HCEC 1CT (cell line): ENCODE measurements at places on chromosomes 11 and 22.

DNA sequence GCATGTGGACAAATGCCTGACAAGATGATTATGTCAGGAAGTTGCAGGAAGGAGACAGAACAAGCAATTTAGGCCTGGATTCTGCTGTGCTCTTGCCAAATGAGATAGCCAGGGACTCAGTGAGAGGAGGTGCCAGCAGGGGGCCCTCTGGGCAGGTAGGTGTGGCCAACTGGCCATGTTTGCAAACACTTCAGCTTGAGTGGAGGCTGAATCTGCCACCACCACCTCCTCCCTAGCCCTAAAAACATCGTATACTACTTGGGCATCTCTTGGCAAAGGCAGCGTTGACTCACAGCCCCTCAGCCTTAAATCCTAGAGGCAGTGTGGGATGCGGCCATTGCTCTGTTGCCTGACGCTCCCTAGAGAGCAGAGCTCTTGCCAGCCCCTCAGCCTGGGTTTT is 95.1 kb upstream of the PLET1 start:
- DNase-seq = peak; percentile 44

DNA sequence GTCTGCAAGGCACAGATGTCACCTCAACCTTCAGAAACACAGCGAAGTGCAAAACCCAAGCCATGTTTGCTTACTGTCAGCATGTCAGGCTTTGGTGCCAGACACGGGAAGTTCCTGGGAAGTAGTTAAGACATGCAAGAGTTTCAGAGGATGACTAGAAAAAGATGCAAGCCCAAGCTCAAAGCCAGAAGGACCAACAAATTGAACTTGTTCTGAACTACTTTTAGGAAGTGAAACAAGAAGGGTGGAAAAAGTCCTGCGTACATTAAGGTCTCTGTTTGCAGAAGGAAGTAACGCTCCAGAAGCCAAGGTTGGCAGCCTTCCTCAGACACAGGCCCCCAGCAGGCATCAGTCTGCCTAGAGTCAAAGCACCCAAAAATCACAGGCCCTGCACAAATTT is 2.6 kb downstream of the AP1B1 start:
- no peak for DNase-seq

GRCh38 chr11:126061707-126062678 is 673 bp downstream of the CDON start:
- peak; percentile 16 for DNase-seq

GRCh38 chr22:22520667-22521602 is 865 bp upstream of the ZNF280A start:
- peak; percentile 8 for DNase-seq

DNA sequence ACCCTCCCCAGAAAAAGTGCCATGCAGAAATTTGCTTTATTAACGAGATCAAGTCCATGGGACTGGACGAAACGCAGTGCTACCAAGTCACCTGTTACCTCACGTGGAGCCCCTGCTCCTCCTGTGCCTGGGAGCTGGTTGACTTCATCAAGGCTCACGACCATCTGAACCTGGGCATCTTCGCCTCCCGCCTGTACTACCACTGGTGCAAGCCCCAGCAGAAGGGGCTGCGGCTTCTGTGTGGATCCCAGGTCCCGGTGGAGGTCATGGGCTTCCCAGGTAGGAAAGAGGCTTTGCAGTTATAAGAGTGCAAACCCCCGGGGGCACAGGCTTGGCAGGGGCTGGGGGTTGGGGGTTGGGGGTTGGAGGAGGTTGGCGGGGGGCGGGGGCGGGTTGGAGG is 4.2 kb downstream of the APOBEC3H start:
- no peak for DNase-seq

GRCh38 chr22:36075230-36075629 is 46.6 kb upstream of the RBFOX2 start:
- DNase-seq = no peak

DNA sequence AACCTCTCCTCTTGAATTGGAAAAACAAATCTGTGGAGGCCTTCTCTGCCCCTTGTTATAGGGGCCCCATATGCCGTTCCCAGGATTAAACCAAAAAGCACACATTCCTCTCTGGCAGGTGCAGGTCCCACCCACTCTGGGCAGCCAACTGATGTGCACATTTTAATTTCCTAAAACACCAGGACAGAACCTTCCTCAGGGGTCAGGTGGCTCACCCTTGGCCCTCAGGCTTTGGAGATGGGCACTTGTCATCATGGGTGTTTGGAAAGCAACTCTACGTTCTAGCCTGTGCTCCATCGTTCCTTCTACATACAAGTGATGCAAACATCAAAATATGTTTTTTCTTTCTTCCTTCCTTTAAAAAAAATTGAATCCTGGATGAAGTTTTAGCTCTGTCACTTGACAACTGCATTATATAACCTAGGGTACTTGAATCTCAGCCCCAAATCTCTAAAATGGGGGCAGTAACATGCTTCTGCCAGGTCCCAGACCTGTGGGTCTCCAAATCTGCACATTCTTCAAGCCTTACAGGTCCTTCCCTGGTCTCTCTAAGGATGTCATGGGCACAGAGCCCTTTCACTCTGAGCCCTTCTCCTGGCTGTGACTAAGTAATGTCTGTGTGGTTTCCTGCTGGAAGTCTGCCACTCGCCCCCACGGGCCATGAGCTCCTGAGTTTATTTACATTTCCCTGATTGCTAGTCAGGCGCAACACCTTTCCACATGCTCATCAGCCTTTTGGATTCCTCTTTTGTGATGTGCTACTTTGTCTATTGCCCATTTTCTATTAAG is 43.8 kb downstream of the KCNQ1OT1 start:
- no peak for DNase-seq

DNA sequence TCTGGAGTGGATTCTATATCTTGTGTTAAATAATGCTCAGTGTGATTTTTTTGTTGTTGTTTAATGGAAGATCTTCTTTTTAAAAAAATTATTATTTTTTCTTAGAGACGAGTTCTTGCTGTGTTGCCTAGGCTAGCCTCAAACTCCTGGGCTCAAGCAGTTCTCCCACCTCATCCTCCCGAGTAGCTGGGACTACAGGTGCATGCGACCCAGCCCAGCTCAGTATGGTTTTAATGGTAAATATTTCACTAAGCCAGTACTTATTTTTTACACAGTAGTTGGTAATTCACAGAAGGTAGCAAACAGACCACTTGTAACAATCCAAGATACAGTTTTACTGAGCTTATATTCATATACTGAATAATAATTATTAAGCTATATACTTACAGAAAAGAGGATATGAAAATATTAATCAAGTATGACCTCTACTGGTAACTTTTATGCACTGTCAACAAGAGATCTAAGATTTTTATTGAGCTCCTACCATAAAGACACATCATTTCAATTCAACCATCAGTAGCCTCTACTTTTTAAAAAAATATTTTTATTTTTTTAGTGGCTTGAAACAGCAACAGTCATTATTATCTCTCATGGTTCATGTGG is 6.1 kb upstream of the CD59 start:
- DNase-seq = peak; percentile 44

DNA sequence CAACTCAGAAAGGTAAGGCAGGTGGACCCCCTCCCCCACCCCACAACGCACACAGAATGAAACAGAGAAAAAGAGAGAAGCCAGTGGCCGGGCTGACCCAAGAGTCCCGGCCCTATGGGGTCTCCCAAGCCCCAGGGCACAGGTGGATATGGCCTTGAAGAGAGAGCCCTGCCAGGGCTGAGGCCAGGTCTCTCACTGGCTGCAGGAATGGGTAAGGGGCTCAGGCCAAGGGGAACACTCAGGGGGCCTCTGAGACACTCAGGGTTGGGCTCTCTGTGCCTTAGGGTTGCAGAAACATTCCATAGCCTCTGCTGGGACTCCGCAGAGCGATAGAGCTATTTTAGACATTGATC is 98.0 kb downstream of the PDE2A start:
- no peak for DNase-seq

DNA sequence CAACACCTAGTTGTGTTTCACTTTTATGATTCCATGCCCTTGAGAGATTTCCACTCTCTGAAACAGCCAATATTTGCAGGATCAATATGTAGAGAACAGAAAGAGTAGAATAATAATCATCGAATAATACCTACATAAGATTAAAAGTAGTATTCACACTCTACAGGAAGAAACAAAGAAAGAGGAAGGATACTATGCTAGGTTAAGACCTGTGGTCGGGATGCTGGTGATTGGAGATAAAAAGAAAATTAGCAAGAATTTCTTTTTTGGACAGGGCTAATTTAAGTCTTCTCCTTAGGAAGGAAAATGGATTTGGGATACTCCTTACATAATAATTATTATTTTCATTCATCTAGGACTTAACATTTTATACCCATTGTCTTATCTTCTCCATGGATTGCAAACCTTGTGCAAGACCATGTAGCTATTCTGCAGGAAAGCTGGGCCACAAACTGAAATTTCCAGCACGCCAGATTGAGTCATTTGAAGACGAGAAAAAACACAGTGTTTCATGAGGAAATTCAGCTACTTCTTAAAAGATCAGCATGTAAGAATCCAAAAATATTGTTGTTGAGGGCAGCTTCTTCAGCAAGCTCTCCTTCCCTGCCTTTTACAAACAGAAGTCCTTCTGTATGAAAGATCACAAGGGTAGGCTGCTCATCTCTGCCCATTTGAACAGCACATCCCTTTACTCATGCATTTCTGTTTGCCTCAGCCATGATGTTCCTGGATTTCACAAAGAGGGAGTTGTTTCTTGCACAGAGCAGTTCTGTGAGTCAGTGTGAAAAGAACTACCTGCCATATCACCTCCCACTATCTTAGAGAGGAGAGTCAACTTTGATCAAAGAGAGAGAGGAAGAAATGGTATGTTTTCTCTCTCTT is 90.7 kb downstream of the FAM76B start:
- no peak for DNase-seq

- no peak for DNase-seq
Observed at GRCh38 chr11:11439591-11439990, 86.5 kb upstream of the CSNK2A3 start.

- DNase-seq = no peak
Observed at GRCh38 chr11:13620063-13620462, 48.4 kb upstream of the FAR1 start.

DNA sequence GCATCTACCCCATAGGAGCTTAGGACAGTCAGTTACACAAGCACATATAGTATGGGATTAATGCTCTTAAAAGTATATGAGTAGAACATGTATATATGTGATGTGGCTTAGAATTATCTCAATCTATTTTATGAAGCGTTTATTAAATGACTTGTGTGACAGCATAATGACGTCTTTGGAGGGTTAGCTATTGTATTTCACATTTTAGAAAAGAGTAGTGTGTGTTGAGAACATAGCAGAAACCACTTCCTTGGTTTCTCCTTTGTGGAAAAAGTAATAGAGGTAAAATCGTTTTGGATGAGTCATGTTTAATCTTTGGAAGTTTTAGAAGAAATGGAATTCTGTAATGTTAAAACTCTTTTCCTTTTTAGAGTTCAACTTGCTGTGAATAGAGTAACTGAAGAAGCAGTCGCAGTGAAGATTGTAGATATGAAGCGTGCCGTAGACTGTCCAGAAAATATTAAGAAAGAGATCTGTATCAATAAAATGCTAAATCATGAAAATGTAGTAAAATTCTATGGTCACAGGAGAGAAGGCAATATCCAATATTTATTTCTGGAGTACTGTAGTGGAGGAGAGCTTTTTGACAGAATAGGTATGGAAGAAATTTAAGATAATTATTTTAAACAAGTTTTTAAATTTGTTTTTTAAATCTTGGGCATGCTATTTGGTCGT is 2.4 kb downstream of the CHEK1 start:
- no peak for DNase-seq
